ENCODE measurements at places on chromosomes 4 and X. TPM values are rescaled to one million over a fixed set of nuclear protein-coding genes. Genes with fewer than 3 reads are reported as not detected.
A peak's percentile ranks its signal among the peaks of the same experiment; 100 is the strongest.

Gene TRIM60
- polyA plus RNA-seq, result not detected

DNA sequence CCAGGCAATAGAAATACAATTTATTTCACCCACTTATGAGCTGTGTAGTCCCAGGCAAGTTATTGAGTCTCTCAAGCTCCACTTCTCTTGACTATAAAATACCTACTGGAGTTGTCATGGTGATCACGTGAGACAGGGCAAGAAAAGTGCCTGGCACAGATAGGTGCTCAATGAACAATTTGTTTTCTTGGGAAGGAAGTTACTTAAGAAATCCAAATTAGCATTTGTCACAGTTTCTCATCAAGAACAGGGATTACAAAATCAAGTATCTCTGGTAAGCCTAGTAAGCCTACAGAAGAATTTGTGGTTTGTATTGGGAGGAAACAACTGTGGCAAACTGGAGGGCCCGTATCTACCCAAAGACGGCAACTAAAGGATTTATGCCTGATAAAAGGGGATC is 37.5 kb upstream of the RASGEF1B start:
- DNase-seq, result no peak

DNA sequence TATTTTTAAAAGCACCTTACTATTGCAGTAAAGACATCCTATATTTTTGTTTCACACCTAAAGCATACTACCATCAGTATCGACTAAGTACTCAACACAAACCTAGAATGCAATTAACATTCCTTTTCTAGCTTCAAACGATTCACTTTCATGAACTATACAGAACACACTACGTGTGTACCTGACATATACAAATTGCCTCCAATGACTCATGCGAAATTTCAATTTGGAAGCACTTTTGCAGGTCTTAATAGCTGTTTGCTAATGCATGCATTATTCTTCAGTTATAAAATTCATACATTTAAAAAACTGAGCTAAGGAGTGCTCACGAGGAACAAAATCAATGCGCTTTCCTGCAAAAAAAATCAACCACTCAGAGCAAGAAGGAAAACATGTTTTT is 19.7 kb upstream of the GPM6B start:
- no peak for DNase-seq

DNA sequence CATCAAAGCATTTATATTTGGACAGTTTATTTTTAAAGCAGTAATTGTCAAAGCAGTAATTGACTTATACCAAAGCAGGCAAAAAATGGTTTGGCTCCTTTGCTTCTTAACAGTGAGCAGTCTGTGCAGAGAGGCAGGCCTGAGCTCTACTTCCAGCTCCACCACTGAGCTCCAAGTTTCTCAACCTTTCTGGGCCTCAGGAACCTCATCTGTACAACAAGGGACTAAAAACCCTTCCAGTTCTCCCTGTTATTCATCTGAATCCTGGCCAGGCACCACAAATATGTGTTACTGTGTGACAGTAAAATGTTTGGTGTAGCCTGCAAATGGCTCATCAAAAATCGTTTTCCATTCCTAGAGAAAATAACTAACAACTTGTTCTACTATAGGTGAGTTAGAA is 88.7 kb upstream of the TTC29 start:
- peak; percentile 7 for DNase-seq

GRCh38 chrX:64850371-64851082 is 125.7 kb downstream of the ZC4H2 start:
- no peak for DNase-seq
